ENCODE measurements at places on chromosomes 4 and X. TPM values are rescaled to one million over a fixed set of nuclear protein-coding genes. Genes with fewer than 3 reads are reported as not detected.

Gene SSX4
- total RNA-seq, result not detected

Gene AMBN
- total RNA-seq, result not detected

Gene LUZP4
- total RNA-seq, result not detected

Gene STS
- total RNA-seq, result 6.4 TPM

Gene NKX6-1
- total RNA-seq, result not detected

Gene CTAG2
- not detected for total RNA-seq

Gene EPHA5
- 1.2 TPM for total RNA-seq

Gene HAND2
- total RNA-seq, result 23.8 TPM

Gene STK32B
- 33.8 TPM for total RNA-seq

Gene HSFX2
- not detected for total RNA-seq

Gene DUSP21
- not detected for total RNA-seq

Gene SYN1
- total RNA-seq, result 1.2 TPM

Gene EDA2R
- total RNA-seq, result 3.2 TPM

Gene VCX3B
- not detected for total RNA-seq

Gene TMPRSS11D
- total RNA-seq, result not detected

Measured in uterus (tissue), 4 donors.